ENCODE measurements at places on chromosomes 7 and 10. TPM values are rescaled to one million over a fixed set of nuclear protein-coding genes. Genes with fewer than 3 reads are reported as not detected.

DNA sequence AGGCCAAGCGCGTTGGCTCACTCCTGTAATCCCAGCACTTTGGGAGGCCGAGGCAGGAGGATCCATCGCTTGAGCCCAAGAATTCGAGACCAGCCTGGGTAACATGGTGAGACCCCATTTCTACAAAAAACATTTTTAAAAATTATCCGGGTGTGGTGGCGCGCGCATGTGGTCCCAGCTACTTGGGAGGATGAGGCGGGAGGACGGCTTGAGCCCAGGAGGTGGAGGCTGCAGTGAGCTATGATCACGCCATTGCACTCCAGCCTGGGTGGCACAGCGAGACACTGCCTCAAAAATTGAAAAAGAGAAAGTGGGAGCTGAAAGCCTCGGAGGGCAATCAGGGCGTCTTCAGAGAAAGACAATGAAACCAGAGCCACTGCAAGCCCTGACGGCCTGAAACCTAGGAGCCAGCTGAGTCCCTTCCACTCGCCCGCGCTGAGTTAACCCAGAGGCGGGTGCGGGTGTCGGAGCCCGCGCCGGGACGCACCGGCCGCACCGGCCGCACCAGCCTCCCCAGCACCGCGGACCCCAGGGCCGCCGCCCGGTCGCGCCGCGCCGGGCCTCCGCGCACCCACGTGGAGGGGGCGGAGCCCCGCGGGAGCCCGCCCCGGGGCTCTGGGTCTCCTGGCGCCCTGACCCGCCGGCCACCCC, 22.4 kb downstream of the ZFAND2A start:
- no peak for DNase-seq

- peak; percentile 91 for DNase-seq
These were observed 728 bp downstream of the CAV2 start for GRCh38 chr7:116500078-116500853.

- peak; percentile 75 for DNase-seq
These were observed 16.2 kb downstream of the HSPB1 start for GRCh38 chr7:76318488-76319353.

GRCh38 chr10:123742751-123743440, 76.7 kb downstream of the GPR26 start:
- no peak for DNase-seq

DNA sequence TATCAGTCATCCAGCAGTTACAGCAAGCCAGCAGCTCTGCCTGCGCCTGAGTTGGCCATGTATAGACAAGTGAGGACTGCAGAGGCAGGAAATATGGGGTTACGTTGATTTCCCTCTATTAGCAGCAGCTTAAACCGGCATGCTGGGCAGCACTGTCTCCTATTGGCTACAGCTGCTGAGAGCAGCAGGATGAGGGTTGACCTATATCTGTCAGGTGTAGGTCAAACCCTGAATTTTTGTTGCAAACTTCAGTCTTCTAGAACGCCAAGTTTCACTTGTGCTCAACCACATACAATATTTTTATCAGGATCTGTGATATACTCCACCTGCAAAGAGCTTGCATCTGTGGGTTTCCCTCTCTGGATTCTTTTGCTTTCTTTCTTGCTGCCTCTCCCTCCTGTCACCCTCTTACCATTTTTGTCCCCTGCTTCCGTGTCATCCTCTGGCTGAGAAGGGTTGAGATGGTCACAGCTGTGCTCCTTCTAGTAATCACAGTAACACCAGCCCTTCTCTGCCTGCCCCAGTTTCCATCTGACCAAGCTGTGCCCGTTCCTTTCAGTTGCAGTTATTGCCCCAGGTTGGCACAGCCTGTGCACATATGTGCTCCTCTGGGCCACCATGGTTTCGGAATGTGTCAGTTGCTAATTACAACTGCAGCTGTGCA, 23.8 kb upstream of the GLCCI1 start:
- DNase-seq = peak; percentile 76

DNA sequence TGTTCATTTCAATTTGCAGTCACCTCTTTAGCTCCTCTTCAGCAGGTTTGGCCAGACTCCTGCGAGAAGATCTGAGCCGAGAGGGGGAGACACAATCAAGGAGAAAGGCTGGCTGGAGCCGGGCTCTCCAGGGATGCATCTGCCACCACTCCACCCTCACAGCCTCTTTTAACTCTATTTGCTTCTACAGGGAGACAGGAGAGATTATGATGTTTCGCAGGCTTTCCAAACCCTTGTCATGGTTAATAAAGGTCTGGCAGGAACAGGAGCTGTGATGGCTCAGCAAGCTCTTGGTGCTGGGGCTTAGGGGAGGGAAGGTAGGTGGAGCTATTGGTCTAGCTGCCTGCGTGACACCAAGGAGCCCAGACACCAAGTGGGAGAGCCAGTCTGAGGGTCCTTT, 448.1 kb upstream of the PODXL start:
- DNase-seq = peak; percentile 6

- no peak for DNase-seq
These were observed 307.4 kb downstream of the WDR37 start for GRCh38 chr10:1363446-1364121.

DNA sequence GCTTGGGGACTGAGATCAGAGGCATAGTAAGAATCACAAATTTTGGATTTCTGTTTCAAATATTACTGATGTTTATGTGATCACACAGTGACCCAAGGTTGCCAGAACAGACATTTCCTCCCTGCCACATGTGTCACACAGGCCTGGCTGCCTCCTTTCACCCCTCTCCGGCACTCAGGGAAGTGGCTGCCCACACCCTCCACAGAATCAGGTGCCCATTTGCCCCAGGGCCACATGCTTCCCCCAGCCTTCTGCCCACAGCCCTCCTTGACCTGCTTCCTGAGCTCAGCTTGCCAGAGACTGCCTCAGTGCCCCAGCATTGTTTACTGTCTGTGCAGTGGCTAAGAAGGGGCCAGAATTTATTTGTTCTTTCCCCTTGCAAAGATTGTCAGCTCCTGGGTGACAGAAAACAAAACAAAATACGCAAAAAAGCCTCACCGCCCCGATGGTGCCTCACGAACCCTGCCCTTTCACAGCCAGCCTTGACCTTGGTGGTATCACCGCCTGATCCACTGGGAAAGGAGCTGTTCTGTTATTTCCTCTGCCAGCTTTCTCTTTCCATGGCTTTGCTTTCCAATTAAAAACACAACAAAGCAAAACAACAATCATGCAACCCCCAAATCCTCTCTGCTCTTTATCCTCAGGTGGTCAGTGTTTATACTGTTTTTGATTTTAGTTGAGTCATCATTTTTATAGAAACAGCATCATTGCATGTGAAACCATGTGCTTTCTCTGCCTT, 52.8 kb downstream of the CHN2 start:
- no peak for DNase-seq

DNA sequence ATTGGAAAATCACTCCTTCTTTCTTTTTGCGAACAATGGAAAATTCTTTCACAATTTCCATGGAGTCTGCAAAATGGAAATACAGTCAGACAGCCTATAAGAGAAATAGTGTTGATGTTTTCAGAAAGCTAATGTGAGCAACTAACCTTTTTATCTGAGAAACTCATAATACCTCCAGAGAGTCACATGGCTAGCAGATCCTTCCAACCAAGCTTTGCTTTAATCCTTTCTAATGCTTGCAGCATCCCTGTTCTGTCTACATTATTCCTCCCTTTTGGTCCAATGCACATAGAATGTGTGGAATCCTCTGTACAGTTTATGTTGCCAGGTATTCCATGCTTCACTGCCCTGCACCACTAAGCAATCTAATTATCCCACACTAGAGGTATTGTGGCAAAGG, 717.5 kb upstream of the LRRN3 start:
- no peak for DNase-seq

DNA sequence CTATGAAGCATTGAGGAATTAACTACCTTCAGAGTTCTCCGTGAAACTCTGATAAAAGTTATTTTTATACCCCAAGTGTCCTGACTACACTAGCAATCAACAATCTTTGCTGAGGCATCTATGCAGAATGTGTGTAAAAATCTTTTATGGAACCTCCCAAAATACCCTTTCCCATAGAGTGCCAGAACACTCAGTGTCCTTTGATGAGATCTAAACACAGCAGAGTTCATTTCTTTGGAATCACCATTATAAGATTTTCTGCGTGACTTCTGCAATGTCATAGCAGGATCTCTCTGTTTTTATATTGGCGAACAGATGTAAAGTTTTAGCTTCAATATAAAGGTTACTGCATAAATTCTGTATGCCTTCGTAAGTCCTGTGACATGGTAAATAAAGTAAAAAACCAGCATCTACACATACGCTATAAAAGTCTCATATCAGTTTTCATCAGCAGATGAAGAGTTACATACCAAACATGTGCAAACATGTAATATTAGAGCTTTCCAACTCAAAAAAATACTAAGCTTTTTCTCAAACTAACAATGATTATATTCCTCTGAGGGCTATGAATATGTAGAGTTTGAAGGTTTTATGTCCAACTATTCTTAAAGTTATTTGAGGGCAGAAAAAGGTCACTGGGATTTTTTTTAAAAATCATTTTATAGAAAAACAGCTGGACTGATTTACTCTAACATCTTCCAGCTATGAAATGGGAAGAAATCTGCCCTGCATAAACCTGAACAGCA, 67.2 kb downstream of the SKIDA1 start:
- peak; percentile 19 for DNase-seq

Gene TEX36
- total RNA-seq = not detected

Gene BMPR1A
- total RNA-seq = 32.6 TPM

Gene NUDT5
- 68.4 TPM for total RNA-seq

Gene PNLIPRP1
- not detected for total RNA-seq

Data from bronchial epithelial cell (primary cell).